ENCODE measurements at places on chromosomes 1 and 21.

DNA sequence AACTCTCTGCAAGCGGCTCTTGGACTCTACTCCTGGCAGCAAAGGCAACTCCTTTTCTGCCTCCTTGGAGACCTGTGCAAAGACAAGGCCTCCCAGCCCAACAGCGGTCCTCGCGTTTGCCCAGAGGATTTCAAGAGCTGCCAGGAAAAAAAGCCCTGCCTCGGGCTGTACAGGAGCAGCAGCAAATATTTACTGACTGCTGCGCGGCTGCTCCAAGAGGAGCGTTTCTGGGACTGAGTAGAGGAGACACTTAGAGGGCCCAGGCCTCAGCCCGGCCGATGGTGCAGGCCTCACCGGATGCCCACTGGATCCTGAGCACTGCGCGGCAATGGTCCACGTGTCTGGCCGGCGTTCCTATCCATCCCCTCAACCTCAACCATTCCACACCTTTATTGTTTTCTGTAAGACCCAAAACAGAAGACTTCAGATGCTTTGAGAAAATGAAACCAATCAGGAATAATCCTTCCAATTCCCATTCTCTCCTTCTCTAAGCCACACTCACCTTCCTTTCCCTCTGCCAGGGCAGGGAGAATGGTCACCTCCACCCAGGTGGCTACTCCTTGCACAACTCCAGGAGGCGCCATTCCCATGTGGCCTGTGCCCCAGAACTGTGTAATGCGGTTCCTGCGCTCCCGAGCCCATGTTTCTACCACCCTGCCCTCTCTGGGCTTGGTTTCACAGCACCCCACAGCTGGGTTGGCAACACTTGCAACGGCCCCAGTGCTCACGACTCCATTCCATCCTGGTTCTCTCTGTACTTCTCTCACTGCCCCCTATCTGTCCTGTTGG is 215.8 kb downstream of the TRABD2B start:
- no peak for DNase-seq

DNA sequence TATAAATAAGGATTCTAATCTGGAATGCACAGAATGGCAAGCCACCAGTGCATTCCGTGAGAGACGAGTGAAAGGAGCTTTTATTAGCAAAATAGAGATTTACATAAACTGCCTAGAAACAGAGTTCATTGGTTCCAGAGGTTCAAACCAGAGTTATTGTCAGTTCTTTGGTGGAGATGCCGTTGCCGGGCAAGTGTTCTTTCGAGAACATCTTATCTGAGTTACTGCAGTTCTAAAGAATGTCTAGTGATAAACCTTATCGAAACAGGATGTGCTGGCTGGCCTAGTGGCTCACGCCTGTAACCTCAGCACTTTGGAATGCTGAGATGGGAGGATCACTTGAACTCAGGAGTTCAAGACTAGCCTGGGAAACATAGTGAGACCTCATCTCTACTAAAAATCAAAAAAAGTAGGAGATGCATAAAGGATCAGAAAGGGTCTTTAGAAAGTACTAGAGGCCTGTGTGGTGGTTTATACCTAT is 19.9 kb upstream of the EVI5 start:
- DNase-seq = no peak

- DNase-seq = no peak
Measured at GRCh38 chr21:46128933-46129571, 26.3 kb downstream of the FTCD start.

GRCh38 chr1:19780267-19780877 is 19.3 kb downstream of the TMCO4 start:
- DNase-seq = no peak

DNA sequence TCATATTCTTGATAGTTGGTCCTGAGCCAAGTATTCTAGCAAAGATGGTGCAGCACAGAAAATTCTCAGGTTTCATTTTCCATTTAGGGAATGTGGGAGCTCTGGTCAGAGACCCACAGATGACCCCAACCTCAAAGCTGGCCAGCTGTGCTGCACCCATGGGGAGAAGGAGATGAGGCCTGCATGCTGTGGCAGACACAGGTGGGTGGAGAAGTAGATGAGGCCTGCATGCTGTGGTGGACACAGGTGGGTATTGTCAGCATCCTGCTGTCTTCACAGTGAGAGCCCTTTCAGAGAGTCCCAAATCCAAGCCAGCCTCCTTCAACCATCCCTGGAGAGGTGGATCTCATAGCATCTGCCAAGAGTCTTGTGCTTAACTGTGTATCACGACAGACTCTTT is 77.7 kb downstream of the DSCAM start:
- DNase-seq = no peak

DNA sequence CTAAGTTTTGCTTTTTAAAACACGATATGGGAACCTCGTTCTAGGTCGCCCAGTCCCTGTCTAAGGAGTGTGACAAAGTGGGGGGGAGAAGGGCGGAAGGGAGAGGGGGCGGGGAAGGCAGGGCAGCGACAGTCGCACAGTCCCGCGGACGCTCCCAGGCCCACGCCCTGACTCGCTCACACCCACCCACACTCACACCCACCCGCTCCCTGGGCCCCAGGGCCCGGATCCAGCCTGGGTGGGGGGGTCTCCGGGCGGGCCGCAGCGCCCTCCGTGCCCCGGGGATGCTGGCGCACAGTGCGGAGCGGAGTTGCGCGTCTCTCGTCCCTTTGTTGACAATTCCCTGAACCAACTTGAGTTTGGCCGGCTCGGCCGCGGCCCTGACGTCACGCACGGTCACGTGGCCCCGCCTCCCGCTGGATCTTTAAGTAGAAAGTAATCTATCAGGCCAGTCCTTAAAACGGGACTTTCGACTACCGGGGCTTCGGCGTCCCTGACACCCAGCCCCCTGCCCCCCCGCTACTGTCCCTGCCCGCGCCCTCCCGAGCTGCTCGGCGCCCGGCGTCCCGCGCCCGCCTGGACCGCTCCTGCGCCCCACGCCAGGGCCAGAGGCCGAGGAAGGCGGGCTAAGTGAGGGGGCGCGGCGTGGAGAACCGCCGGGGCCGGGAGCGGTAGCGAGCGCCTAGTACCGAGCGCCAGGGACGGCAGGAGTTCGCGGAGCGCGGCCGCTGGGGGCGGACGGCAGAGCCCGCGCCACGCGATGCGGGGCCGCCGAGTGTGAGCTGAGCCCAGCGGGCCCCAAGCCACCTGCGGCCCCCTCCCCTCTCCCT is at the start of gene FOXD3:
TSS of gene FOXD3 (plus strand) at position 454 of the 830 bp plus-strand sequence. CDS start 492 bp downstream, outside the sequence.
- DNase-seq = no peak

DNA sequence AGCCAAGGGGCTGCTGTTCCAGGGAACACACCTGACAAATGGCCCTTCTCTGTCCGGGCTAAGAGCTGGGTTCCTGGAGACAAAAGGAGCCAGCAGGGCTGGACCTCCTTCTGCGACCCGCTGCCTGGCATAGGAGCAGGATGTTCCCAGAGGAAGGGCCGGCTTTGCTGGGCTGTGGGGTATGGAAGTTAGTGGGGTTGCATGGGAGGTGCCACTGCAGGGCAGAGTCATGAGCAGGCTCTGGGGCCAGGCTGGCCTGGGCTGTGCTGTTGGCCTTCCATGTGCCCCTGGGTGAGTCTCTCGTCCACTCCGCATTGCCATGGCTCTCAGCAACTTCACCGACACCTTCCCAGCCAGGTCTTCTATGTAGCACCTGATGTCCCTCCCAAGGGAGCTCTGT is 507.6 kb downstream of the PTPRU start:
- no peak for DNase-seq

DNA sequence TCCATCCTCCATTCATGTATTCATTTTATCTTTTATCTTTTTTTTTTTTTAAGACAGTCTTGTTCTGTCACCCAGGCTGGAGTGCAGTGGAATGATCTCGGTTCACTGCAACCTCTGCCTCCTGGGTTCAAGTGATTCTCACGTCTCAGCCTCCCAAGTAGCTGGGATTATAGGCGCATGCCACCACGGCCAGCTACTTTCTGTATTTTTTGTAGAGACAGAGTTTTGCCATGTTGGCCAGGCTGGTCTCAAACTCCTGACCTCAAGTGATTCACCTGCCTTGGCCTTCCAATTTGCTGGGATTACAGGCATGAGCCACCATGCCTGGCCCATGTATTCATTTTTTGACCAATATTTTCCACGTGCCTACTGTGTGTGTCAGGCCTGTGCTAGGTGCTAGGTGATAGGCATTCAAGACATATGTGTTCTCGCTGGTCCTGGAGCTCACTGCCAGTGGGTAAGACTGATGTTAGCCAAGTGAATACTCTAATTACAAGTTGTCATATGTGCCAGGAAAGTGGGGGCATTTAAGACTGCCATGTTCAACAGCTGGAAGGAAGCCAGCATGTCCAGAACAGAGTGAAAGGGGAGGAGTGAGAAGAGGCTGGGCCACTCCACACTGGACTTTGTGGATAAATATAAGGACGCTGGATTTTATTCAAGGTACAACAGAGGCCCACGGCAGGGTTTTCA is 5.3 kb upstream of the CELSR2 start:
- DNase-seq = no peak

DNA sequence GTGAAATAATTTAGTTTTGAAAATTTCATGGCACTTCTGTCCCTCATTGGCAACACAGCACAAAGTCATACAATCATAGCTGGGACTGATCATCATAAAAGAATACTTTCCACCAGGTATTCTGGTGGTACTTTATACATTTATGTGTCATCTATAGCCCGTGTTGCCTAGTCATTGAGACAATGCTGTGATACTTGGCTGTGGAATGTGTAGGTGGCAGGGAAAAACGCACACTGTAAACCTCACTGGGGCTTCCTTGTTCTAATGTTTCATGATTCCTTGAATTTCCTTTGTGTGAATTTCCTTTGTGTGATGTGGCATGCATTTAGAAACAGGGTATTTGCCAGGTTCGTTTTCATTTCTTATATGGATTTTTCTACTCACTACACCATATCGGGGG is 118.3 kb downstream of the FMN2 start:
- no peak for DNase-seq

GRCh38 chr1:10622910-10623685 is 148.3 kb downstream of the PEX14 start:
- DNase-seq = no peak

Measured in stimulated activated CD4-positive, alpha-beta T cell treated with anti-CD3 and anti-CD28 coated beads, Interleukin-15, amount 100 ng/mL, for 48 hours (primary cell).